ENCODE measurements at places on chromosomes 11 and 22.

GRCh38 chr11:8720352-8720751 lies 37.8 kb downstream of the RPL27A start:
- no peak for DNase-seq

GRCh38 chr11:122258446-122259194 lies 142.6 kb upstream of the BLID start:
- no peak for DNase-seq

DNA sequence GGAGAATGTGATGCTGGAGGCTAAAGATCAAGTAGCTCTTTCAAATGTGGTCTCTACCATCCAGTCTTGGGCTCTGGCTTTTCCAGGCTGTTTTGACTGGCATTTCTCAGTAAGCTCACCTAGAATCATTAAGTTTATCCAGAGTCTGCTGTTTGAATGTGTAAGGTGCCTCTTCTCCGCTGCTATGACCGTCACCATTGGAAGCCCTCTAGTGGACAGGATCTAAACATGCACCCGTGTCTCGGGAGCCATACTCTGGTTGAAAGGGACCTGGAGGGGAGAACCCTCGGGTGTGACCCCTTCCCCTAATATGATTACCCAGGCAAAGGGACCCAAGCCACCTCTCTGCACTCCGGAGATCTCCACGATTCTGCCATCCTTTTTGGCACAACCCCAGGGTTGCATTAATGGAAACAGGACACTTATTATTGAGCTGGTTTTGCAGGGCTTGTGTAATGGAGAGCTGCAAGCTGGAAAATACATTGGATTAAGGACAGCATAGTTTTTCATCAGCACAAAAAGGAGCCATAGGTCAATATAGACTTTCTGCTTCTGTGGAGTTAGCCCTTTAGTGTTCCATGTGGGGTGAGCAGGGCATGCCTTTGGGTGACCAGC lies 191.0 kb upstream of the LARGE1 start:
- no peak for DNase-seq

DNA sequence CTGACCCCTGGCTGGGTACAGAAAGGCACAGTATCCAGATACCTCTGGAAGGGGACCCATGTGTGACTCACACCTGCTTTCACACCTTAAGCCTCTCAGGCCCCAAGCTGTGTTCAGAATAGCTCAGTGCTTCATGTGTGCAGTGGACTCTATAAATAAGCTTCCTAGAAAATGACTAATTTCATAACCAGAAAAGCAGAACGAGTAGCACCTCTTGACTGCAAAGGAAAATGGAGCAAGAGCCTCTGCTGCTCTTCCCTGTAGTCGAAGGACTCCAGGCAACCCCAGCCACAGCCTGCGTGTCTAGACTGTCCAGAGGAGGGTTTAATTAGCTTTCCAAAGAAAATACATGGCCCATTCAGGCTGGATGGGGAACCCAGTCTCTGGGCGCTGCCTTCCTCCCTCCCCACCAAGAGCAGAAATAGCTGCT lies 23.1 kb downstream of the PTPN5 start:
- DNase-seq: no peak

- DNase-seq: peak; percentile 37
Observed at GRCh38 chr11:128548649-128549255, 38.6 kb downstream of the ETS1 start.

DNA sequence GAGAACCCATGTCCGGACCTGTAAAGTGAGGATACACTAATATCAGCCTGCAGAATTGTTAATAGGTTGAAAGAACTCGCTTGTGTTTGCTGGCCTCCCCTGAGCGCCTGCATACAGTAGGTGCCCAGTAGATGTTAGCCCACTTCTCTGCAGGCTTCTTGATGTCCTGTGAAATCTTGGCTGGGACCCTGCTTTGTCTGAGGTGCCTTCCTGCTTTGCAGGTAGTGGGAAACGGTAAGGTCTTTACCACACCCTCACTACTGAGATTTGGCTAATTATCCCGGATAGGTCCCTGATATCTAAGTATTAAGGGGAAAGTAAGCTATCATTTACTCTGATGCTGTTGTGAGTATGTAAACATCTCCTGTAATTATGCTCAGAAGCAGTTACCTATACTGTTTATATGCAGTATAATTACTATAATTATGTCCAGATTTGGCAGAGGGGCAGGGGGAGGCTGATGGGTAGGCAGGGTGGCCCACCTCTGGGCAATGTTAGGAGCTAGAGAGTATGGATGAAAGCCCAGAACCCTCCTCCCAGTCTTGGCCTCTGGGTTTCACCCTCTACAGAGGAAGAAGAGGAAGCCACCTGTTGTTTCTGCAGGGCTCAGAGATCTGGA lies 1.2 kb upstream of the ARRB1 start:
- DNase-seq: no peak

DNA sequence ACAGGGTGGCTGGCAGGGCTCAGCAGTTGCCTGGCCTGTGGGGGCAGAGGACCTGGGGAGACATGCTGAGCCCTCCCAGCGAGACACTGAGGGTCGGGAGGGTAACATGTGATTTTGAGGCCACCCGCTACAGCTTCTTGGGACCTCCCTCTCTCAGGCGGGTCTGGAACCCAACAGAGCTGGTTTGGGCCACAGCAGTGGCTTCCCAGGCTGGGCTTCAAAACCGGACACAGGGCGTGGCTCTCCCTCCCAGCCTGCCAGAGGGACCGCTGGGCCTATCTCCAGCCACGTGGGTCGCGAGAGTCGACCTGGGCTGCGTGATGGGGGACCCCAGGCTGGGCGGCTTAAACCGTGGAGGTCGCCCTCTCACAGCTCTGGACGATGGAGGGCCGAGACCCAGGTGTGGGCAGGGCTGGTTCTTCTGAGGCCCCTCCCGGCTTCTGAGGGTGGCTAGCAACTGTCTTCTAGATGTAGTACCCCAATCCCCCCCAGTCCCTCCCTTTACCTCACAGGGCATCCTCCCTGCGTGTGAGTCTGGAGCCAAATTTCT lies 91.7 kb downstream of the KCNQ1 start:
- peak; percentile 6 for DNase-seq

DNA sequence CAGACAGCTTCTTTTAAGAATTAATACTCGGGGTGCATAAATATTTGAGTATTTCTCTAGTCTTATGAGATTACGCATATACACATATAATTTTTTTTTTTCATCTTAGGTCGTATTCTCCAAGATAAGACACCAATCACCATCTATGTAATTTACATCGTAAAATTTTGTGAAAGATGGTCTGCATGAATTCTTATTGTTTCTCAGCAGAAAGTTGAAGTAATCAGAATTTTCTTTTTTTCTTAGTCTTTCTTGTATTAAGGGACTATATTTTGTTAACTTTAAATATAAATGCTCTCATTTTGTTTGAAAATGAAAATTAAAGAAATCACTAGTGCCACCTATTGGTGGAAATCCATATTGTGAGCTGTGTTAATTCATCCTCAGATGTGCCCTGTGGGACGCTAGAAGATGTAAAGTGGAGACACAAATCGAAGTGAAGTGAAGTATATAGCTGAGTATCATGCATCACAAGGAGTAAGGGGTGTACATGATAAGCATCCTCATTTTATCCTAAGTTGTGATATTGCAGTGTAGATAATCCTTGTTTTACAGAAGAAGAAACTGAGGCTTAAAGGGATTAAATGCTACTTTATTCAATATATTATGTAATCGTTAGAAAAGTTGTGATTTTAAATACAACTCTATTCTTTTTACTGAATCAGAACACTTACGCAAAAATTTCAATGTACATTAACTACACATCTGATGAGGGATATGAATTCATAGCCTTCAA lies 2084.3 kb downstream of the LRRC4C start:
- no peak for DNase-seq

DNA sequence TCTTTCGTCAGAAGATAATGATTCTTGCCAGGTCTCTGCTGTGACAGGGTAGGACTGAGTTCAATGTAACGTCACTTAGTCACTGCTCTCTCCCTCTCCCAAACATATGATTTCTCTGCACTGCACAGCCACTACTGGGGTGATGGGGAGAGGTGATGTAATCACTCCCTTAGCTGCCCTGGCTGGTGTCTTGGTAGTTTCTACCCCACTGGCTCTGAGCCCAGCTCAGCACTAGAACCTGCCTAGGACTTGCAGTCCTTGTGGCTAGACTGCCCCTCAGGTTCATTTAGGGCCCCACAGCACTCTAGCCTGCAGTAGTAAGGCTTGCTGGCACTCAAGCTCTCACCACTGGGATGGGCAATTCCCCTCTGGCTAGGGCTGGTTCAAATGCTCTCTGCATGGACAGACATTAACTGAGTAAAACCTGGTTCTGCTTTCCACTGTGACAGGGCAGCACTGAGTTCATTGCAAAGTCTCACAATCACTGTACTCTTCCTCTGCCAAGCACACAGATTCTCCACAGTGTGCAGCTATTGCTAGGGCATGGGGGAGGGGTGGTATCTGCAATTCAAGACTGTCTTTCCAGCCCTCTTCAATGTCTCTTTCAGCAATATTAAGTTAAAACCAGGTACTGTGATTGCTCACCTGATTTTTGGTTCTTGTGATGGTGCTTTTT lies 571.4 kb upstream of the FAT3 start:
- no peak for DNase-seq

GRCh38 chr22:37010174-37010573 lies 9.1 kb downstream of the TST start:
- no peak for DNase-seq

- DNase-seq: no peak
Observed at GRCh38 chr11:10107497-10107896, 186.5 kb downstream of the SBF2 start.

GRCh38 chr22:42068291-42068690 lies 2.3 kb downstream of the NAGA start:
- no peak for DNase-seq

DNA sequence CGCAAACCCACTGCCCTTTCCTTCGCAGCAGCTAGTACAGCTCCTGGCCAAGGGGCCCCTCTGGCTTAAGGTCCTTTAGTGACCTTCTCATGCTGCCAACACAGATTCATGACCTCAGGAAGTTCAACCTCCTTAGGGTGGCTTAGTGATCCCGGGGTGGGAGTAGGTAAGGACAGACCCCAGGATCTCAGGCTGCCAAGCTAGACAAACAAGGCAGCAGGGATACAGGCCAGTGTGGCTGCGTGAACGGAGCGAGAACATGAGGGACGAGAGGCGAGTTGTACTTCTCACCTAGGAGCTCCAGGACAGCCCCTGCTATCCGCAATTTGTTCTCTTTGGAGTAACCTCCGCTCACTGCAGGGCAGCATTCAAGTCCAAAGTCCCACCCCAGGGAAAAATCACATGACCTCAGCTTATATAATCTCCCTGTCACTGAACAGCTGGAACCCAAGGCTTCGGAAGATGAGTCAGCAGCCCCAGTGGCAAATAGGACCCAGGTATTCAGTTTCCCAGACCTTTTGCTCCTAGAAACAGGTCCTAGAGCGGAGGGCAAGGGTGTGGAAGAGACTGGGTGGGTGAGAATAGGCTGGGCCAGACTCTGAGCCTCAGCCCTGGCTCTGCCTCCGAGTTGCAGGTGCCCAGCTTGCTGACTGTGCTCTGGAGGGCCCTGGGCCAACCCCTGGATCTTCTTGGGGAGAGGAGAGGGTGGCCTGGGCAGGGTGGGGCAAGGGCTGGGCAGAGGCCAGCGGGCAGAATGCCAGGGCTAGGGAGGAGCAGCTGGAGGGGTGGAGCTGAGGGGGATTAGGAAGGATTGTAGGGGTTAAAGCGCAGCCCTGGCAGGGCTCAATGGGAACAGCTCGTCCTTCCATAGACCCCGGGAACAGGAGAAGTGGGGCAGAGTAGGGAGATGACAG lies 13.1 kb downstream of the USP2 start:
- DNase-seq: no peak

DNA sequence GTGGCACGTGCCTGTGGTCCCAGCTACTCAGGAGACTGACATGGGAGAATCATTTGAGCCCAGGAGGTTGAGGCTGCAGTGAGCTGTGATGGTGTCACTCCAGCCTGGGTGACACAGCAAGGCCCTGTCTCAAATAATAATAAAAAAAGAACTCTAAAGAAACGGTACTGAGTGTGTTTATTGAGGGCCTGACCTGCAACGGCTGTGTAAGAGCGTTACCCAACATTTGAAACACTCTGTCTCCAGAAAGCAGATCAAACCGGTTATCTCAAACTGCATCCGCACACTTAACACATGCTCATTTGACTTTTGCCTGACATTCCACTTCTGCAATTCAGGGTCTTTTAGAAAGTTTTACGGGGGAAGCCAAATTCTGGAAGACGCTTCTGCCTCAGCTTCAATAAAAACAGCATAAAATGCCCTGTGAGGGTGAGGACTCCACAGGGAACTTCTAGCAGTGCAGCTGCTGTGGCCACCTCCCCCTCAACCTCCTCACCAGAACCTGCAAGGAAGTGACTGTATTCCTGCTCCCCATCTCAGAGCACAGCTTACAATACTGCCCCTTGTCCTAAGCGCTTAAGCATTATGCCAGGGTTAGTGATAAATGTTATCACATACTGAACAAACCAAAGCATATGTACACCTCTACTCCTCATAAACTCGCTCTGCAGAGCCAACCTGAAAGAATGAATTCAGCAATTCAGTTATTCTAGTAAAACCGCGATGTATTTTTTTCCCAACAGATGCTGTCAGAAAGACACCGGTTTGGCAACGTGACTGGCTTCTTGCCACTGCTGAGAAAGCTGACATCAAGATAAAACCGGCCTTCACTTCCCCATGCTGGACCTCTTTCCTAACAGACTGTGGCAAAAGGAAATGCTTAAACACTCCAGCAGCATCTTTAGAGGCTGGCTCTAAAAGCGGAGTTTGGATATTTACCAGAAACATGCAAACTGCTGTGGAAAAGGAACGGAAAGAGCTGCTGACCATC lies 52.2 kb downstream of the PRDM10 start:
- DNase-seq: no peak

DNA sequence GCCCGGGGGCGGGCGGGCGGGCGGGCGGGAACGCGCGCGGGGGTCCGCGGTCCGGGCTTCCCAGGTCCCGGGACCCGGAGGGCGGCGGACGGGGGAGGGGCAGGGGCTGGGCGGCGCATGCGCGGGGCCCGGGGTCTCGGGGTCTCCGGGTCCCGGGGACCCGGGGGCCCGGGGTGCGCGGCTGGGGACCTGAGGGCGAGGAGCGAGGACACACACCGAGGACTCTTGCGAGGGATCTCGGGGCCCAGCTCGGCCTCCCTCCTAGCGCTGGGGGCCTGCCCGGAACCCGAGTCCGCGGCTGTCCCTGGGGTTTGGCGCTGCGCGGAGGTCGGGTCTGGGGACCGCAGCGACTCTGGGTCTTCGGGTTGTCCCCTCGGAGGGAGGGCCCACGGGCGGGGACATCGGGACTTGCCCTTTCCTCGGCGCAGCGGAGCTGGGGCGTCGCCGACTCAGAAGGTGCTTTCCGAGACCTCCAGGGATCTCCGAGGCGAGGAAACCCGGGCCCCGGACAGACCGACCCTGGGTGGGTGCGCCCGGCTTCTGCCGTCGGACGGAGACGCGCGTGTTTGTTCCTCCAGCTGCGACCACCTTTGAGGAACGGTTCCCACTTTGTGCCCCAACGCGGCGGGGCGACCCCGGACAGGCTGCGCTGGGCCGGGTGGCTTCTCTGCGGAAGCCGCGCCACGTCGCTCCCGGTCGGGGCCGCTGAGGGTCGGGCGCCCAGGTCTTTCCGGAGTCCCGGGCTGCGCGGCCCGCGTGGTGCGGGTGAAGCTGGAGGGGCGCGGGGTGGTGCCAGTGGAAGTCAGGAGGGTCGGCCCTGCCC lies 540 bp downstream of the PPARA start:
- peak; percentile 61 for DNase-seq
